ENCODE measurements at places on chromosomes 3 and 15.
A peak's percentile ranks its signal among the peaks of the same experiment; 100 is the strongest.

- DNase-seq, result no peak
Measured at GRCh38 chr3:5016211-5017161, 37.2 kb downstream of the BHLHE40 start.

GRCh38 chr3:141738891-141739363 is 829 bp downstream of the RNF7 start:
- DNase-seq, result no peak

DNA sequence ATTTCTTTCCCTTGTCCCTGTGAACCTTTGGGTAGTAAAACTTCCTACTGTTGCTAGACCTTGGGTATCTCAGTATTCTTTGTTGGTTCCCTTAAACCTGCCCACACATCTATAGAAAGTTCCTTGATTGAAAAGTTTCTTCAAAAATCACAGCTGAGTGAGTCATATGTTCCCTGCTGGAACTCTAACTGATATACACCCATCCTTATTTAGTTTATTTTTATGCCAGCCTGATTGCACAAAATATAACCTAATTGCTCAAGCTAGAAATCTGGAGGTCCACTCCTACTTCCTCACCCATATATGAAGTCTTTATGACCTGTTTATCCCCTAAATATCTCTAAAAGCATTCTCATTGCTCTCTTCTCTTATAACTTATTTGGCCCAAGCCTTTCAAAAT is 13.7 kb upstream of the GJD2 start:
- no peak for DNase-seq

- no peak for DNase-seq
Measured at GRCh38 chr3:42490243-42490642, 12.2 kb upstream of the VIPR1 start.

GRCh38 chr3:196837819-196838420 is 29.8 kb upstream of the SENP5 start:
- peak; percentile 38 for DNase-seq

DNA sequence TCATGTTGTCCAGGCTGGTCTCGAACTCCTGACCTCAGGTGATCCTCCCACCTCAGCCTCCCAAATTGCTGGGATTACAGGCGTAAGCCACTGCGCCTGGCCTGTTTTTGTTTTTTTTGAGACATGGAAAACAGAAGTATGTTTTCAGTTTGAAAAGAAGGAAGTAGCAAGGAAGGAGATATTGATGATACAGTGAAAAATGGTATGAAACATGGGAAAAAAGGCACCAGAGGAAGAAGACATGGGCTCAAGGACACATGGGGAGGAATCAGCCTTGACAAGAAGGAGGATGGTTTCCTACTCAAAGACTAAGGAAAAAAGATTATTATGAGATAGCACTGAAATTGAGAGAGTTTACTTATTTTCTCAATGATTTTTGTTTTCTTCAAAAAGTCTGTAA is 30.7 kb downstream of the FMN1 start:
- no peak for DNase-seq

DNA sequence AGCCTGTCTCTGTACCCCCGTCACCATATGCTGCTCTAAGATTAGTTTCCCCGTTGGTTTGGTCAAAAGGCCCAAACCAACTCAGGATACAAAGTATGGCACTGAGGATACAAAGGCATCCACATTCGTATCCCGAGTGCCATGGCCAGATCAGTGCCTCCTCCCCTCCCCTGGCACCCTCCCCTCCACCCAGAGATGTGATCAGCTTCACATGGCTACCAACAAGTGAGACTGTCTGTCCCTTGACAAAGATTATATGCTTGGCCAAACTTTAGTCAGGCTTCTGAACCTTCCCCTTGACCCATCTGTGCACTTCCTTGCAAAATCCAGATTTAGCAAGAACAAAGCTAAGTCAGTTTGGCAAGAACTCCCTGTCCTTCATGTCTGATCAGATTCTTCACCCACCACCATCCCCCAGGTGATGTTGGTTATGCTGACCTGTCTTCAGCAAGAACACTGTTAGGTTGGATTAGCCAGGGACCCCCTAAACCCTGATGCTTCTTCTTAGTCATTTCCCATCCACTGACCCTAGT is 61.7 kb downstream of the KLF15 start:
- DNase-seq, result no peak

DNA sequence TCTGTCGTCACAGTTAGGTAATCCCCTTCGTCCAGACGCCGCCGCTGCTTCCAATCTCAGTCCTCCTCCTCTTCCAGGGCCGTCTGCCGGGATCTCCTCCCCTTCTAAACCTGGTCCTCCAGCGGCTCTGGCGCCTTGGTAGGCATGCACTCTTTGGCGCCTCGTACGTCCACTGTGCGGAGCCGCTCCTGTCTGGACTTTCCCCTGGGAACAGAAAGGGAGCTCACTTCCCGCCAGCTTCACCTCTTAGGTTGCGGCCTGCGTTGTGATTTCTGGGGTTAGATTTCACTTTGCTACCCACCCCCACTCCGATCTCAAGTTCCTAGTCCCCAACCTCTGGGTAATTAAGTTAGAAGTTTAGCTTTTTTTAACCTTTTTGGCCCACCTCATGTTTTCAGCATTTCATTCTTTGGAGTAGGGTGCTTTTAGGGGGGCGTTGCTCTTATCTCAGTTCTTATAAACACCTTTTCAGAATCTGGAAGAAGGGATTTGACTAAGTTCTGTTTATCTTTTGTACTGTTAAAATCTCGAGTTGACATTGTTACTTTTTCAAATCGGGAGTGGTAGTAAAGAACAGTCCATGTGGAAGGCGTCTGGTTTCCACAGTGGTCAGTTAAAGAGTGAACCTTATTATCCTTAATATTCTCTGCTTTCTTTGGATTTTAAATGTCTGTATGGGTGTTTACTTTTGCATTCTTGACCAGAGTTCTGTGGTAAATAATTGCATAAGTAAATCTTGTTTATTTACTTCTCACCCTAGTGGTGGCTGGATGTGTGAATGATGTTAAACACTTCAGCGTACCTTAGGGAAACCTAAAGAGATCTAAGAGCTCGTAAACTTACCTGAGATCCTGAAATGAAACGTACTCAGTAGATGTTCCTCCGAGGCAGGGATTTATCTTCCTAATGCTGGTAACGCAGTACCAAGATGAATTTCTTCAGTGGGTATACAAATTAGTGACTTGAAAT is 611 bp downstream of the CTDSPL2 start:
- no peak for DNase-seq

DNA sequence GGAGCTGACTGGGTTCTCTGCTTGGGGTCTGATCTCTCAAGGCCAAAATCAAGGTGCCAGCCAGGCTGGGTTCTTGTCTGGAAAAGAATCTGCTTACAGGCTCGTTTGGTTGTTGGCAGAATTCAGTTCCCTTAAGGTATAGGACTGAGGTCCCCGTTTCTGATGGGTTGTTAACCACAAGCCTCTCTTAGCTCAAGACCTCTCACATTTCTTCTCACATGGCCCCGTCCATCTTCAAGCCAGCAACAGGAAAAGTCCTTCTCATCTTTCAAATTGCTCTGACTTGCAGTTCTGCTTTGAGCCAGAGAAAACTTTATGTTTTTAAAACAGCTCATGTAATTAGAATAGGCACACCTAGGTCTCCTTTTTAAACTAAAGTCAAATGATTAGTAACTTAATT is 20.4 kb downstream of the UACA start:
- no peak for DNase-seq

- DNase-seq, result no peak
Measured at GRCh38 chr3:158111861-158112260, 2.0 kb downstream of the RSRC1 start.

GRCh38 chr3:76353683-76354082 is 568.3 kb upstream of the ZNF717 start:
- DNase-seq, result no peak

DNA sequence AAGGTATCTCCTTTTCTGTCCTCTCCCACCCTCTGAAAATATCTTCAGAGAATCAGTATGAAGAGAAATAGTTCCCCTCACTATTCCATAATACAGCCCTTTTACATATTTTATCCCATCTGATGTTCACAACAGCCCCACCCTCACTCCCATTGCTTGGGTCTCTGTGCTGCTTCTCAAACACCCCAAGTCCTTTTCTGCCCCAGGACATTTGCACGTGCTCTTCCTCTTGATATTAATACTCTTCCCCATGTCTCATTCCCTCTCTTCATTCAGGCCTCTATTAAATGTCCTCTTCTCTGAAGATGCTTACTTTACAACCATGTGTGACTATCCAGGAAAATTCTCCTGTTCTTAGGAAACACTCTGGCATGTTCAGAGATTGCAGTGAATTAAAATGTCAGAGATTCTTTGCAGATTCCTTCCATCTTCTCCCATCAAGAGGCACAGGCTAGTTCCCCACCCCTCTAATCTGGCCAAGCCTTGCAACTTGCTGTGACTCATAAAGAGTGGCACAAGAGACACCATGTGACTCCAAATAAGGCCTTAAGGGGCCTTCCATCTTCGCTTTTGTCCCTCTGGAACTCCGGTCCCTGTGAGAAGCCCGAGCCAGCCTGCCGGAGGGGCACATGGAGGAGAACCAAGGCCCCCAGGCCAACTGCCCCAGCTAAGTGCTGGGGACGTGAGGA is 128.5 kb downstream of the CHSY1 start:
- DNase-seq, result no peak

DNA sequence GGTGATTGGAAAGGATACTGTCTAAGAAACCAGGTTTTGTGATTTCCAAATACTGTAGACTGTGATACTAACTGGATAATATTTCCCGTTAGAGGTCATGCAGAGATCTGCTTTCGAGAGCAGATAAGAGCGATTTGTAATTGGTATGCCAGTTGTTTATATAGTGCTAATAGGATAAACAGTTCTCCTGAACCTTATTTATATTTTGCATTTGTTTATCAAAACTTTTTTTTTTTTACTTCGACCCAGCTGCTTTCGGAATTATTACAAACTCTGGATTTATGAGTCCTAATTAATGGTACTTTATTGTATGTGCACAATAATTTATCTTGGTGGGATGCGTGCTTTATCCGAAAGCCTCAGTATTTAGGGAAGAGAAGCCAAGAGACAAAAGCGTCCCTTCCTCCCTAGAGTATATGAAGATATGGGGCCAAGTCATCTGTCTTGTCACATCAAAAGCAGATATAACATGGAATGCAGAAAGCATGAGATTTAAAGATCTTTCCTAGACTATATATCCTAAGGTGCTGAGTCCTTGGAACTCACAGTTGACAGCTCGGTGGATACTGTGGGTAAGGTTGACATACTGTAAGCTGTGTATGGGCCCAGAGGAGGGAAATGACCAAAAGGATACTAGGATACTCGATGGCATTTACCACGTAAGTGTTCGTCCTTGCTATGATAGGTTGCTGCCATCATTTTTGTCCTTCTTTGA is 62.2 kb downstream of the SMAD6 start:
- DNase-seq, result no peak

GRCh38 chr3:81242871-81243270 is 518.6 kb downstream of the GBE1 start:
- DNase-seq, result no peak

DNA sequence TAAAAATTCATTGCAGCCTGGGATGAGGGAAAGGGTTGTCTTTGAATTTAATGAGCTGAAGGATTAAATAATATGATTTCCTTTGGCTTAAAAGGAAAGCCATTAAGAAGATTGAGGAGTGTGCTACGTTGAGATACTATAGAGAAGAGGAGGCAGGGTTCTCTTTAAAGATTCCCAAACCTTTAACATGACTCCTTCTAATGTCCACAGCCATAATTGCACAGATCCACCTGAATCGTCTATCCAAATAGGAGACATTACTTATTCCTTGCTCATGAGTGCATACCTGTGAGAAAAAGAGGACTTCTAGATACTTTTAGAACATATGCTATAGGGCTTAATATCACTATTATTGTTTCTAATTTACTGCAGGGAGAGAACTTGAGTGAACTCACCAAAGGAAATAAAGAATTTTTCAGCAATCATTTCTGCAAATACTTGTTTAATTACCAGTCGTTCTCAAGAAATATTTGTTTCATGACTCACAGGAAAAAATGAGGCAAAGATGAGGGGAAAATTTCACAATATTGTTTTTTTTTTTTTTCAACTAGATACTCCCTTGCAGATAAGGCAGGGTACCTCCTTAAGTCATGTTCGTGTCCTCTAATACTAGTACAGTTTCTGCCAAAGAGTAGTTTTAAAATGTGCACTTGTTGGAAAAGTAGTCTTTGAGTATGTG is 8.9 kb upstream of the SUCNR1 start:
- no peak for DNase-seq

DNA sequence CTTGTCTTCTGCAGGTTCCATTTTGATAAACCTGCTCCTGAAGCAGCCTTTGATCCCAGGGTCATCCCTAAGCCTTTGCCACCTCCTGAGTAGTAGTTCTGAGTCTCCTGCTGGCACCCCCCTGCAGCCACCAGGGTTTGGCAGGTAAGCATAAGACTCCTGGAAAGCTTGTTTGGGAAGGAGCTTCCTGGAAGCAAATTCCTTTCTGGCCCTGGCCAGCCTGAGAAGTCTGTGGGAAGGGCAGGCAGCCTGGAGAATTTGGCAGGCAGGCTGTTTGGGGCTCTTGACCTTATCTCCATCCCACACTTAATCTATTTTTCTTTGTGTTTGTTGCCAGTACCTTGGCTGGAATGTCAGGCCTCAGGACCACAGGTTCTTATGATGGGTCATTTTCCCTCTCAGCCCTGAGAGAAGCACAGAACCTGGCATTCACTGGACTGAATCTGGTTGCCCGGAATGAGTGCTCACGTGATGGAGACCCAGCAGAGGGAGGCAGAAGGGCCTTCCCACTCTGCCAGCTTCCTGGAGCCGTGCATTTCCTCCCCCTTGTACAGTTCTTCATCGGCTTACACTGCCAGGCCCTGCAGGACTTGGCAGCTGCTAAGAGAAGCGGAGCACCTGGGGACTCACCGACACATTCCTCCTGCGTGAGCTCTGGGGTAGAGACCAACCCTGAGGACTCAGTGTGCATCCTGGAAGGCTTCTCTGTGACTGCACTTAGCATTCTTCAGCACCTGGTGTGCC is 13.4 kb downstream of the ATRIP start:
- DNase-seq, result no peak

- DNase-seq, result no peak
Measured at GRCh38 chr3:46935168-46935858, 41.2 kb downstream of the CCDC12 start.

- no peak for DNase-seq
Measured at GRCh38 chr15:47987908-47988532, 132.8 kb upstream of the SLC24A5 start.
